ENCODE measurements at places on chromosomes 12 and 14.

DNA sequence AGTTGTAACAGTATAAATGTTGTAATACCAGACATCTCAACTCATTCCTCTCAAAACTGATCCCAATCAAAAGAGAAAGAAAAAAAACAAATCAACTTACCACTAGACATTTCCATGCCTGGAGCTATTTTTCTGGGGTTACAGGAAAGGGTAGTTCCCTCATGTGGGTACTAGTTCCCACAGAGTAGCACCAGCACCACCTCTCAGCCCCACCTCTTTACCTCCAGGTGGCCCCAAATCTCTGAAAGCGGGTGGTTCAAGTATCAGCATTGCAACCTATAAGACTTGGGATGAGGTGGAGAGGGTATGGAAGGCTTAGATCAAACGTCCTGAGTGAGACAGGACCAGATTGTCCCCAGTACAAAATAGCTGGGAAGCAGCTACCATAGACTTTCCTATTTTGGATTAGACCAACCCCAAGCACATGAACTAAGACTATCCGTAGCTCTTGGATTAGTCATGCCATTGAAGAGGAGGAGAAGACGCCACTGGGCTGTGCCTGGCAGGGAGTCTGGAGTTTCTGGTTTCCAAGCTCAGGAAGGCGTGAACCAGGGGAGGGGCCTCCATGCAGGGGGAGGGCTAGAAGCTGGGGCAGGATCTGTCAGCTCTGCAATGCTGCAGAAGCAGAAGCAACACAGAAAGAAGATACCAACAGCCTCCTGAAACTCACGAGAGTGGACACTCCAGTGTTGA lies at the start of gene SLC39A2:
Gene SLC39A2 (plus strand): TSS at position 620 of the 693 bp plus-strand sequence. CDS start 154 bp downstream, outside the sequence.
- DNase-seq = no peak

- no peak for DNase-seq
Measured at GRCh38 chr12:97530245-97530644, 67.6 kb downstream of the RMST start.

DNA sequence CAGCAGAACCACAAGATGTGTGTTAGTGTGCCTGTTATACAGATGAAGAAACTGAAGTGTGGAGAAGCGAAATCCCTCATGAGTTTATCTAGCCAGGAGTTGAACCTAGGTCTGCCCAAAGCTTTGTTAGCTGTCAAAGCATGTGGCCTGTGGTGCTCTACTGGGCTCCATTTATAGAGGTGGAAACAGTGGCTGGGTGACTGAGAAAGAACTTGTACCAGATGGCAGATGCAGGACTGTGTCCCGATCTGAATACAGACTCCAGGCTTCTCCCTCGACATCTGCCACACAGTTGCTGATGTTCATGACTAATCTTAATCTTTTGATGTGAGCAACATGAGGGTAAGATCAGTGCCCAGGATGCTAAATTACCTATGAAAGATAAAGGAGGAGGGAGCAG lies 89.1 kb downstream of the C12orf75 start:
- DNase-seq = no peak

GRCh38 chr12:114625294-114625851 lies 58.6 kb downstream of the TBX3 start:
- no peak for DNase-seq

DNA sequence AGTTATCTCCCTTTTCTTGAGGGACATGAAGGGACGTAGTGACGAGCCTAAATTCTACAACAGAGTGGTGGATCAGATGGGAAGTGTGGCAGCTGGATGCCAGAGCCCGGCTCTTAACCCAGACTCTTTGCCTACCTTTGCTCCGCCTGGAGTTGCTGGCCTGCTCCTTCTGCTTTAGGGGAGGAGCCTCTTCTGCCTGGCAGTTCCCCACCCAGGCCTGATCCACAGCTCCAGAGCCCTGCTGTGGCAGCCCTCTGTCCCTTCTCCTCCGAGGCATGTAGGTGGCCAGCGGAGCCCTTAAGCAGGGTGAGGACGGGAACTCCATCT lies 2.3 kb upstream of the PRPH start:
- DNase-seq = no peak

GRCh38 chr12:42144158-42144407 lies 591 bp downstream of the GXYLT1 start:
- DNase-seq = no peak

- DNase-seq = no peak
Measured at GRCh38 chr12:38761111-38761510, 144.3 kb downstream of the CPNE8 start.

GRCh38 chr14:34368971-34369647 lies 92.9 kb downstream of the SPTSSA start:
- no peak for DNase-seq

GRCh38 chr12:70049596-70050360 lies 193.5 kb upstream of the CNOT2 start:
- no peak for DNase-seq

- DNase-seq = peak; percentile 20
Measured at GRCh38 chr12:80937391-80938238, at the start of gene LIN7A. Gene LIN7A (minus strand): TSS chr12:80937934. CDS start chr12:80937722, 212 bp downstream.

- DNase-seq = no peak
Measured at GRCh38 chr12:95694136-95694535, 96.4 kb downstream of the NTN4 start.

DNA sequence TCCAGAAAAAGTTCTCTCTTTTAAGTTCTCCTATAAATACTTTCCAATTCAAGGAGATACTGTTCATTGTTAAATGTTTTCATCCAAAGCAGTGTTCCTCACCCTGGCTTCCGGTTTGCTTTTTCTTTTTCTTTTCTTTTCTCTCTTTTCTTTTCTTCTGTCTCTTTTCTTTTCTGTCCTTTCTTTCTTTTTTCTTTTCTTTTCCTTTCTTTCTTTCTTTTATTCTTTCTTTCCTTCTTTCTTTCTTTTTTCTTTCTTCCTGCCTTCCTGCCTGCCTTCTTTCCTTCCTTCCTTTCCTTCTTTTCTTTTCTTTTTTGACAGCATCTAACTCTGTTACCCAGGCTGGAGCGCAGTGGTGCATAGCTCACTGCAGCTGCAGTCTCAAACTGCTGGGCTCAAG lies 75.8 kb downstream of the PPM1A start:
- no peak for DNase-seq

- no peak for DNase-seq
Measured at GRCh38 chr14:89325959-89326358, 91.1 kb downstream of the FOXN3 start.

DNA sequence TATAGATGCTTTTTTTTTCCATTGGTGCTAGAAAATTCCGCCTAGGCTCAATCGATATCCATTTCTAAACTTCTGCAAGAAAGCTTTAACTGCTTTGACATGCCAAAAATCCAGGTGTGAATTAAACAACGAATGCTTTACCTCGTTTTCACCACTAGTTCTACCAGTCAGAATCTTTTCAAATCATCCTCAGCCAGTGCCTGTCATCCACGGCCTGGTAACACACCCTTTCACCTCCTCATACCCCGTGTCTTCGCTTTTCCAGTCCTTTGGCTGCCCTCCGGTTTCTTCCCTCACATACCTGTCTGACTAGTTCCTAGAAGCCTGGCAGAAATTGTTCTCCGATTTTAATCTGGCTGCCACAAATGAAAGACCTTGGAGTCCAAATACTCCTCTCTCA lies 1.4 kb upstream of the PHC1 start:
- no peak for DNase-seq

GRCh38 chr12:48924617-48925303 lies 532 bp downstream of the FKBP11 start:
- DNase-seq = no peak

DNA sequence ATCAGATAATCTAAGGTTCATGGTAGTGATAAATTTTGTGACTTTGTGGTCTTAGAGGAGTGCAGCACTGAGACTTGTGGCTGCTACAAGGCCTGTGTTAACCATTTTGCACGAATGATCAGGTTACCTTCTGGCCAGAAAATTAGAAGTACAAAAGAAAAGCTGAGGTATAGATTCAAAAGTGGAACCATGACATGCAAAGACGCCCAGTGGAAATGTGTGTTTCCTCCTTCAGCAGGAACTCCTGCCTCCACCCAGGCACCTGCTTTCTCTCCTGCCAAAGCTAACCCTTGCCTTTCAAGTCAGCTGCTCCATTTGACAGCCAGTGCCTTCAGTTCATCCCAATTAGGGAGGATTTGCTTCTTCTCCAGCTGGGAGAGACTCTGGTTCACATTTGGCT lies 10.1 kb downstream of the PDE6H start:
- no peak for DNase-seq

DNA sequence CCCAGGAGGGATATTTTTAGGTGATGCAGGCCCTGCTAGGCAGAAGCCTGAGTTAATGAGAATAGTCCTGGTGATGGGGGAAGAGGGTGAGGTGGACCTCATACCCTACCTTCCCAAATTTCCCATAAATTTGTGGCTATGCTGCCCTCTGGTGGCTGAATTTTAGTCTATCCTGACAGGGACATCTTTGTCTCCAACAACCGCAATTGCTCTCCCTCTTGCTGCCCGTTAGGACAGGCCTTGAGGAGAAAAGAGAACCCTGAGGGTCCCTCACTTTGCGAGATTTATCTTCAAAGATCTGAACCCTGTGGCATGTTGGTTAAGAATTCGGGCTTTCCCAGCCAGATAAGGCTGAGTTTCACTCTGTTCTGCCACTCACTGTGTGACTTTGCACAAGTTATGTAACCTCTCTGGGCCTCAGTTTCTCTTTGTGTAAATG lies 9.8 kb upstream of the ZNF385A start:
- DNase-seq = no peak

- DNase-seq = no peak
Measured at GRCh38 chr14:102986810-102987579, 64.5 kb downstream of the AMN start.

DNA sequence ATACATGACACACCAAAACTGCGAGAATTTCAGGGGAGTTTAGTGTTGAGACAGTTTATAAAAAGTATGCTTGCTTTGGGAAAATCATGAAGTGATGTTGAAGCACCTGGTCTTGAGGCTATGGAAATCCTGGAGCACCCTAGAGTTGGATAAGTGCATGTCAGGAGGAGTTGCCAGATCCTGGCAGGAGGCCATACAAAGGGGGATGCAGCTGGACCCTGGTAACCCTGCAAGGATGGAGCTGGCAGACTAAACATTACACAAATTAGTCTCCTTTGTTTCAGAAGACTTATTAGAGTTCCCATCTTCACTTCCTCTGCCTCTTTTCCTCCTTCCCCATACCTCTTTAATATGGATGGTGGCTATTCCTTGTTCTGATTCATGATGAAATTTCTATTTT lies 907.0 kb downstream of the BCL11B start:
- no peak for DNase-seq

DNA sequence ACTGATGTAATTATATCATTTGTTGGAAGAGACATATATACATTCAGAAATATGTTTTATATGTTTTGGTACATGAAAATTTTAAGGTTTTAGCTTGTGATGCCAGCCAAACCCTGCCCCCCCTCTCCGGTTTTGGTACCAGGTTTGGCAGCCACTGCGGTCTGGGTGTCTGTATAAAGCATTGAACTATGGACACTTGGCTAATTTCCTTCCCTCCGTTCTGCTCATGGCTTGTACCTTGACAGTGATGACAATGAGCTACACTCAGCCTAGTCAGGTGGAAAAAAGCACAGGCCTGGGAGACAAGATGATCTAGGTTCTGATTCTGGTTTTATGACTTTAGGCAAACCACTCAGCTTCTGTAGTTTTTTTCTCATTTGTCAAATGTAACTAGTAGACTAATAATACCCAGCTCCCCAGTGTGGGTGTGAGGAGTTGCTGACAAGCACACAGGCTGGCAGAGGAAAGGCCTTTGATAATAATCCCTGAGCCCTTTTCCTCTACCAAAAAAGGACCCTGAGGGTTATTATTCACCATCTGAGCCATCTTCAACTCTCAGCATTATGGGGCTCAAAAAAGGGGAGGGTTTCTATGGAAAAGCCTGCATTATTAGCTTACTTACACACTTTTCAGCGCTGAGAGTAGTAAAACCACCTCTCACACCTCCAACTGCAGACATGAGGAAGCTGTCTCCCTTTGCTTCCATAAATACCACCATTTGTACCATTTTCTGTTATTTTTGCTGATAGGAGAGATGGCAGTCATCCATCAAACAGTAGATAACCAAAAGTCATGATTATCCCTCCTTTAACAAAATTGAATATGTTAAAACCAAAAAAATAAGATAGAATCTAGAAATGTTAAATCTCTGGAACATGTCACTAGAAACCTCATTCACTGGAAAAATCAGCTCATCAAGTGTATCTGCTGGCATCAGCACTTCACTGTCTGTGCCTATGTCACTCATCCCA lies 76.3 kb upstream of the PSMC1 start:
- DNase-seq = no peak

- no peak for DNase-seq
Measured at GRCh38 chr14:99955826-99956455, 109.3 kb upstream of the EVL start.

DNA sequence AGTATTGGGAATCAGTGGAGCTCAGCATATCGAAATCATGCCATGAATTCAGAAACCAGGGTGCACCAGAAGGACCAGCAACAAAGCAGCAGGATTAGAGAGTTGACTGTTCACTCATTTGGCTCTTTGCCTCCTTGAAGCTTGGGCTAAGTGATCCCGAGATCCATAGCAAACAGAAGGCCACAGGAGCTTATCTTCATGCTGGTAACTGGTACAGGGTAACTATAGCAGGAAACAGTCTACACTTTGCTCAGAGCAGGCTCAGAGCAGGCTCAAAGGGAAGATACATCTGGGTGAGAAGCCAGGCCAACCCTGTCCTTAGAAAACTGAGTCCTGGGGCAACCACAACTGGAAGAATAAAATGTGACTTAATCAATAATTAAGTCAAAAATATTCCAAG lies 111.1 kb downstream of the GRIN2B start:
- no peak for DNase-seq

DNA sequence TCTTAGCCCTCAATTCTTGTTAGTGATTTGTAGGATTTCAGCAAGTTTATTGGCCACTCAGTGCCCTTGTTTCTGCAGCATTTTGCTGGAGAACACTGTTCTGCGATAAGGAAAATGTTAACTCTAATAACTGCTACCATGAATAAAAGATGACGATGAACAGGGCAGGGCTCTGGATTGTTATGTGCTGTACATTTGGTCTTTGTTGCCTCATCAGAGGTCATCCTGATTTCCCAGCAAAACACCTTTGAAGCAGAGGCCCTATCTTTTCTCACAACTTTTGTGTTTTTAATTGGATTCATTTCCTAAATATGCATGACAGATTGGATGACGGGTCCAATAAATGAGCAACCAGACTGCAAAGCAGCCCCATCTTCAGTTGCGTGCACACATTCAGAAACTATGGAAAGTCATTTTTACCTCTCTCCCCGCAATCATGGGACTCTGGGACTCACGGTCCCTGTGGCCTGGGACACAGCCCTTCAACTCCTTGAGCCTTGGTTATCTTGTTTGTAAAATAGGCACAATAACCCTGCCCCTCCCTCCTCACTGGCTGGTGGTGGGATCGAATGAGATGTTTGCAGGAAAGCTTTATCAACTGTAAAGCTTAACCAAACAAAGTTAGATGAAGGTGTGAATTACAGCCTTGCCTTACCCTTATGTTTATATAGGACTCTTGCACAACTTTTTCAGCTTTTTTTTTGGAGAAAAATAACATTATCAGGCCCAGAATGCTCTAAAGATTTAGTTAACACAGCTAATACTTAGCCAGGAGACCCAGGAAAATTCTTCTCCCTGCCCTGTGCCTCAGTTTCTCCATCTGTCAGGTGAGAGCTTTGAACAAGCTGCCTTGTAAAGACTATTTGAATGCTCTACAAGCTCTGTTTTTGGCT lies 45.4 kb downstream of the RPH3A start:
- DNase-seq = no peak
